ENCODE measurements at places on chromosomes 6 and 20.

DNA sequence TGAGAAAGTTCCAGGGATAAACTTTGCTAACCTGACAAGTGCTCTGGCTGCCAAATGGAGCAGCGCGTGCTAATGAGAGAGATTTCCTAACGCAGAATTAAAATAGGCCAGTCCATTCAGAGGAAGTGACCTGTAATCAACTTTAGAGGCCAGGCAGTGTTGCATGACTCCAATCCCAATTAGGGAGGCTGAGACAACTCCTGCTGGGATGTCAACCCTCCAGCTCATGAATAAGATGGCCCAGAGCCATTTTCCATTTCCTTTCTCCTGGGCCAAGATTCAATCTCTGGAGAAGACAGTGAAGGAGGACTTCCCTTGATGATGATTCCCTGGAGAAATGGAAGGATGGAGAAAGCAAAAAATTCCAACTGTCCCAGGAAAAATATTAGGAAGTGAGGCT lies 241.5 kb upstream of the RNF24 start:
- DNase-seq: no peak

- DNase-seq: no peak
Observed at GRCh38 chr20:4449957-4450715, 271.6 kb upstream of the PRND start.

DNA sequence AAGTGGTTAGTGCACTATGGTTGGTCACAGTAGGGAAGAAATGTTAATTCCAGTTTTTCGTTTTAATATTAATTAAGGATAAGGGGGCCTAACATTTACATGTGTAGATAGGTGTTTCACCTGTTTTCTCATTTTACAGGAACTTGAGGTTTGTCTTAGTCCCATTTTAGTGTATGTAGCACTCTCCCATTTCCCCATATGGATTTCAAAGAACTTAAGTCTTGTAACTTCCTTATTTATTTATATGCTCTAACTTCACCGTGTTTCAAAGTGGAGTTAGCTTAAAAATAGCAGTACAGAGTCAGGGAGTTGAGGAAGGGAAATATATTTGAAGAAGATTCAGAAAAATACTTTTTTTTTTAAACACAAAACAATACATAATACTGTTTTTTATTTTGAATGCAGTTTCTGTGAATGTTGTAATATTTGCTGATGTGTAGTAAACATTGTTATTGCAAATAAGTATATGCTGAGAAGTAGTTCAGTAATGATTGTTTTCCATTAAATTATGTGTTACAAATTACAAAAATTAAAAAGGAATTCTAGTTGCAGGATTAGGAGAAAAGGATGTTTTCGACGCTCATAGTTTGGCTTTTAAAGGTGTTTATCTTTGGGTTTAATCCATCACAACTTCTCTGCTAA lies 3.5 kb downstream of the SCAF8 start:
- DNase-seq: no peak

- DNase-seq: no peak
Observed at GRCh38 chr6:122042380-122042779, 357.1 kb upstream of the HSF2 start.

DNA sequence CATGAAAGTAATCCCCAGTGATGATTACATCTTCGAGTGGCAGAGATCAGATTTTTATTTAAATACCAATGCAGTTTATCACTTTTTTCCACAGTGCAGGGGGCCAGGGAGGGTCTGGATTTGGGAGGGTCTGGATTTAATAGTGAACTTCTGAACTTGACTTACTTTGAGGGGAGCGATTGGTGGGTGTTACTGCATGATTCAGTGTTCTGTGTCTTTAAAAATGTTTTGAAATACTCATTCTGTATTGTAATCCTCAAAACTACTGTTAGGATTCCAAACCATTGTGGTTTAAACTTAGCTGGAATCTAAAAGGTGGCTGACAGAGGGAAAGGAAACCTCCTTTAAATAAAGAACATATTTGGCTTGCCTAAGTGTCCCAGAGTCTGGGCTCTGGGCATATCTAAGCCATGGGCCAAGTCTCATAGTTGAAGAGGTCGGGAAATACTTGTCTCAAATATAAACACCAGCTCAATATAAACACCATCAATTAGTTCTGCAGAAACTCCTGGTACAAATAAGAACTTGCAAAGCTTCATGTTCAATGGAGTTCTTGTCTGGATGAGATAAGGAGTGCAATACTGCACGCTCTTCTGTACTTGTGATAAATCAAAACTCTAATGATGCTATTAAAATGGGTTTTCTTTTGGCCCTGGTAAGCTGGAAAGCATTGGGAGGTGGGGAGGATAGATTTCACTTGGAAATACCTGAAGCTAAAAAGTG lies 14.4 kb downstream of the JARID2 start:
- no peak for DNase-seq

GRCh38 chr6:35259948-35260590 lies 534 bp downstream of the ZNF76 start:
- peak; percentile 66 for DNase-seq

GRCh38 chr20:63580796-63581461 lies 6.9 kb upstream of the HELZ2 start:
- no peak for DNase-seq

DNA sequence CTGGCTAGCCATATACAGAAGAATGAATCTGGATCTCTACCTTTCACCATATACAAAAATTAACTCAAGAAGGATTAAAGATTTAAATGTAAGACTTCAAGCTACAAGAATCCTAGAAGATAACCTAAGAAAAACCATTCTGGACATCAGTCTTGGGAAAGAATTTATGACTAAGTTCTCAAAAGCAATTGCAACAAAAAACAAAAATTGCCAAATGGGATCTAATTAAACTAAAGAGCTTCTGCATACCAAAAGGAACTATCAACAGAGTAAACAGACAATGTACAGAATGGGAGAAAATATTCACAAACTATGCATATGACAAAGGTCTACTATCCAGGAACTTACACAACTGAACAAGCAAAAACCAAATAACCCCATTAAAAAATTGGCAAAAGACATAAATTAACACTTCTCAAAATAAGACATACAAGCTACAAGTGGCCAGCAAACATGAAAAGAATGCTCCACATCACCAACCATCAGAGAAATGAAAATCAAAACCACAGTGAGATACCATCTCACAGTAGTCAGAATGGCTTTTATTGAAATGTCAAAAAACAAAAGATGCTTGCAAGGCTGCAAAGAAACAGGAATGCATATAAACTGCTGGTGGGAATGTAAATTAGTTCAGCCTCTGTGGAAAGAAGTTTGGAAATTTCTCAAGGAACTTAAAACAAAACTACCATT lies 66.8 kb upstream of the RSPO3 start:
- no peak for DNase-seq

DNA sequence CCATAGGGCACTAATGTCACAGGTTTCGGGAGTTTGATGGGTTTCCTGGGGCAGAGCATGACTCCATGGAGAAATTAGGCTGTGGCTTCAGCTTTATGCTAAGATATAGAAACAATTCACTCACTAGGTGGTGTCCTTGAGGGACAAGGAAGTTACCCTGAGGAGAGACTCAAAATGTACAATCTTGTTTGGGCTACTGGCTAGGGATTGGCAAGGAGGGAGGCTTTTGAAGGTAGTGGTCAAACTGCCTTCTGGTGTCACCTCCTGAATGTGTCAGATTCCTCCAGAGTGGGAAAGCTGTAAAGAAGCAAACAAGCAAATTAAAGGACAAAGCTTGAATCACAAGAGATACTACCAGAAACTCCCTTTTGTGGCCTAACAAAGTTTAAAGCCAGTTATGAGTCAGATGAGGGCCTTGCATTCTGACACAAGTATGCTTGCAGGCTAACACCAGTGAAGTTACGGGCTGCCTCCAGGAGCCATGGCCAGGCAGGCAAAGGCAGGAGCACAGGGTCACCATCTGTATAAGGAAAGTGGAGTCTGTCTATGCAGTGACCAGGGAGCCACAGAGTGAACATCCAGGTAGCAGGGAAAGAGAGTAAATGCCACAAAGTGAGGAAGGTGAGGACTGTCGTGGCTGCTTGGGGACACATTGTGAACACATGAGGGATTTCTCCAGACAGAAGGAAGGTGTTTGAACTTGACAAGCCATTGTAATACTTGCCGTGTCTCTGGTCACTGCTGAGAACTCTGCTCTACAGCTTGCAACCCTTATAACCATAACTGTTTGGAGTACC lies 107.7 kb upstream of the DTNBP1 start:
- DNase-seq: no peak

DNA sequence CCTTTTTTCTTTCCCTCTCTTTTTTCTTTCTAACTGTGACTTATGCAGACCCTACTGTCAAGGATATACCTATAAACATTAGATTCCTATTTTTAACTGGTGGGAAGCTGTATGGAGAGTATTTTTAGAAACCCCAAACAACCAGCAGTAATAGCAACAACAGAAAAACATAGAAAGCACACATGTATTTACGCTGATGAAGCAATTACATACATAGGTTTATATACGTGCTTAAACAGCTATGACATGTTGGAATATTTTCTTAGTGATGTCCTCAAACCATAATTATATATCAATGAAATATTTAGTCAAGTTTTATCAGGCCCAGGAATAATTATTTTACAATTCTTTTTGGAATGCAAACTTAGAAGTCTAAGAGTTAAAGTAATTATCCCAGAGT lies 294.3 kb upstream of the SOX4 start:
- DNase-seq: no peak

DNA sequence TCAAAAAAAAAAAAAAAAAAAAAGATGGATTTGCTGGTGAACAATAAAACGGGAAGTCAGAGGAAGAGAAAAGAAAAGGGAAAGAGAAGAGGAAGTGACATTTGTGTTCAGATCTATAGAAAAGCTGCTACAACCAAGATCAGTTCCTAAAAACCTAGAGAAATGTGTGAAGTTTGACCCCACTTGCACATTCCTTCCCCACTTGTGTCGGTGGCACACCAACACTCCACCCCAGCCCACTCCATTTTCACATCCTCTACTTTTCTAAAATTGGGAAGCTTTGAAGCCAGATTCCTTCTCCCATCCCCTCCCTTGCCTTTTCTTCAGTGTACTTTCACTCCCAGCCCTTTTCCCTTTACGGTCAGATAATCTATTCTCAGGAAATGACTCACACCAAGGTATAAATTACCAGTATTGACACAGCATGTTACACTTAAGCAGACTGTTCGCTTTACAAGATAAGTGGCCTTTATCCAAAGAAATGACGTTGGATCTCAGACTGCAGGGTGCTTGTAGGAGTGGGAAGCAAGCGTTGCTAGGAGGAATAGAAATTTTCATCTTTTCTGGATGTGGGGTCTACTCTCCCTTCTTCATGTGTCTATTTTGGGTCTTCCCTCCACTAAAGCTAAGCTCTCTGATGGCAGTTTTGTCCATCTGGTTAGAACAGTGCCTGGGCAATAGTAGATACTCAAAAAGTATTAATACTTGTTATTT lies 92.5 kb upstream of the ADGRF1 start:
- no peak for DNase-seq

DNA sequence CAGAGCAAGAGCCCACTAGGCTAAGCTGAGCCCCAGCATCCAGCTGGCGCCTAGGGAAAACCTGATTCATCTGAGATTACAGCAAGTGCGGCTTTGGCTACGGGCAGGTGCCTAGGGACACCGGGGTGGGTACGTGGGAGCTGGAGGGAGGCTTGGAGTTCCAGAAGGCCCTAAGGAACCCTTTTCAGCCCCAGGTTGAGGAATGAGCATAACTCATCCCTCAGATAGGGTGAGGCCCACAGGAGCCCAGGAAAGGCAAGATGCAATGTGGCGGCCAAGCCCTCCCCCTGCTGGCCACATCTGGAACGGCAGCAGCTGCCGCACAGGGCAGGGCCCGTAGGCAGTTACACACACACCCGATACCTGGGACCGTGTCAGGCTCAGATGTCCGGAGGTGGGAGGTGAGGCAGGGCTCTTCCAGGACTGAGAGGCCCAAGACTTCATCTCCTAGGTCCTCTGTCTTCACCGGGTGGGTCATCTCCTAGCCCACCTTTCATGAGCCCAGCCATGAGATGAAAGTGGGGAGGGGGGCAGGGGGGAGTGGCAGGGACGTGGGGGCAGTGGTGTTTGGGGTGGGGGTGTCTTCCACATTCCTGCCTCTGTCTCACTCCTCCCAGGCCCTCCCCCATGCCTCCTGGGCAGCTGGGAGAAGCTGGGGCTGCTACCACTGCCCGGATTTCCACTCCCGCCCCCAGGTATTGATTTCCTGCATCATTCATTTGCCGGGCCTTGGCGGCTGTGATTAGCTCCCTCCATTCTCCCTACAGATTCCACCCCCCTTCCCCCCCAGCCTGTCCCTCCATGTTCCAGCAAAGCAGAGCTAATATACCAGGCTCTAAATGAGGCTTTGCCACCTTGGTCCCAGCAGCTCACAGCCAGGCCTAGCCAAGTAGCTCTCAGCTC lies 5.5 kb downstream of the MDGA1 start:
- DNase-seq: peak; percentile 73
